ENCODE measurements at places on chromosomes 16 and 17.

- DNase-seq = no peak
These were observed 202.6 kb downstream of the CYLD start for GRCh38 chr16:50944436-50944835.

GRCh38 chr17:39722965-39723848, 7.1 kb downstream of the MIEN1 start:
- no peak for DNase-seq

GRCh38 chr17:39934324-39934723, 6.8 kb downstream of the LRRC3C start:
- DNase-seq = no peak

- peak; percentile 84 for DNase-seq
These were observed 14.0 kb downstream of the FMNL1 start for GRCh38 chr17:45235416-45236281.

- no peak for DNase-seq
These were observed 388.5 kb upstream of the CA10 start for GRCh38 chr17:52546990-52547389.

- no peak for DNase-seq
These were observed 46.2 kb downstream of the MEOX1 start for GRCh38 chr17:43615330-43616028.

- peak; percentile 85 for DNase-seq
These were observed 22.2 kb downstream of the SERPINF1 start for GRCh38 chr17:1783834-1784611.

GRCh38 chr17:73575470-73576221, 68.6 kb downstream of the SDK2 start:
- DNase-seq = no peak

DNA sequence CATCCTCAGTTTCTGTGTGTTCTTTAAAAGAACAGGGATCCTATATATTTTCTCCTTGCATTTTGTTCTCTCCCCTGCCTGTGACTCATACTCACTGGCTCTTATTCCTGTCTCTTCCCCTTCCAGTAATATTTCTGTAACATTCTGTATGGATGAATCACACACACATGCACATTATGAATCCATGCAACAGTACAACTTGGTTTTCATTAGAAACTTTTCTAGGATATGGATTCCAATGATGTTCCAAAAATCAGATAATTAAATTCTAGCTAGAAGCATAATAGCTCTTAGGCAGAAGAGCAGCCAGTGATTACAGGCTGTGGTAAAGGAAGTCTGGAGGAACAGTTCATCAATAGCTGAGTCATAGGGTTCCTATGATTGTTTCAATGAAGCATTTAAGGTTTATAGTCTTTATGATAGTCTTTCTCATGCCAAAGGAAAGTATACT, 119.6 kb upstream of the PMFBP1 start:
- peak; percentile 75 for DNase-seq

DNA sequence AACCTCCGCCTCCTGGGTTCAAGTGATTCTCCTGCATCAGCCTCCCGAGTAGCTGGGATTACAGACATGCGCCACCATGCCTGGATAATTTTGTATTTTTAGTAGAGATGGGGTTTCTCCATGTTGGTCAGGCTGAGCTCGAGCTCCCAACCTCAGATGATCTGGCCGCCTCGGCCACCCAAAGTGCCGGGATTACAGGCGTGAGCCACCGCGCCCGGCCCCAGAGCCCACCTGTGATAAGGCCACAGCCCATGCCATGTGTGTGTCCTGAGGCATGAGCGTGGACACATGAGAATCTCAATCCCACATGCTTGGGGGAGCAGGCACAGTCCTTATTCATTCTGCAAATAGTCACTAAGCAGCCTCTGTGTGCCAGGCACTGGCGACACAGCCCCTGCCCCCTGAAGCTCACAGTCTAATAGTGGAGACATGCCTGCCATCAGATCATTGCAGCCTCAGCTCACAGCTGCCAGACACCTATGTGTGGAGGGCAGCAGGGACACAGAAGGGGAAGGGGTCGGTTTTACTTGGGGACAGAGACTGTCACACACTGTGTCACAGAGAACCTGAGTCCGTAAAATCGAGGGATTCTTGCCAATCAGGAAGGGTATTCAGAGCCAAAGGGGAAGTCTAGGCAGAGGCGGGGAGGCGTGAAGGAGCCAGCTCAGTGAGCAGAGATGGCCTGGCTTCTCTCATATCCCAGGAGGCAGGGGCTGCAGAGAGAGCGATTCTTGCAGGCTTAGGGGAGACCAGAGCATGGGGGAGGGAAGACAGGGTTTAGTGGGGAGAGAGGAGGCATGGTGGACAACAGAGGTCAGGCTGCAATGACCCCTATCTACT, 9.4 kb upstream of the ABCC3 start:
- no peak for DNase-seq

DNA sequence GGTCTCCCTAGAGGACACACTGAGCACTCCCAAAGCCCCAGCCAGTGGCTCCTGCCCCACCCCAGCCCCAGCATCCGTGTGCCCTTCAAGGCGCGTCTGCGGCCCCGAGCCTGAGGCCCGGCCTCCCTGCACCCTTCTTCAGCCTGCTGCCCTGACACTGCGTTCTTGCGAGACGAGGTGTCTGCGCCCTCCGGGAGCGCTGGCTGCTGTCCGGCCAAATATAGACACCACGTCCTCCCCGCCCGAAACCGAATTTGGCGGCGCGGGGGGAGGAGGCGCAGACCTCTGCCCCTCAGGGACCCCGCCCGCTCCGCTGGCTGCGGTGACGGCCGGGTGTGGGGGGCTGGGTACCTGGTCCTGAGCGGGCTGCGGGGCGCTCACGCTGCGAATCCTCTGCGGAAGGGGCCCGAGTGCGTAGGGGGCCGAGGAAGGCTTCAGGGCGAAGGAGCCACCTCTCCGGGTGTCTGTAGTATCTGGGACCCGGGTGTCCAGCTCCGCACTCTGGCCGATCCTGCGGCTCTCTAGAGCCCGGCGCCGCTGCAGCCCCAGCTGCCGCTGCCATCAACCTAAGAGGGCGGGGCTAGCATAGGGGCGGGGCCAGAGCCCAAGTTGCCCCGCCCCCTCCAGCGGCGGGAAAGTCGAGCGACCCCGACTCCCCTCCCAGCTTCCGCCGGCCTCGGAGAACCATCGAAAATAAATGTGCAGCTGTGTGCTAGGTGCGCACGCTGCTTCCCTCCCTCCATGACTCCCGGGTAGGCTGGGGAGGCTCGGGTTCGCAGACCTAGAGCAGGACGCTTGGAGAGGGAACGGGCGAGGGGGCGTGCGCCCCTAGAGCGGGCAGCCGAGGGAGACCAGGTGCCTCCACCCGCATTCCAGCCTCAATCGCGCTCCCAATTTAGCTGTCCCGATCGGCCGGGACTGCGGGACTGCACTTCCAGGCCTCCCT, at the start of gene CORO6:
Gene CORO6 (minus strand): TSS at position 576 of the 946 bp plus-strand sequence. CDS start 1,491 bp downstream, outside the sequence.
- DNase-seq = peak; percentile 89

DNA sequence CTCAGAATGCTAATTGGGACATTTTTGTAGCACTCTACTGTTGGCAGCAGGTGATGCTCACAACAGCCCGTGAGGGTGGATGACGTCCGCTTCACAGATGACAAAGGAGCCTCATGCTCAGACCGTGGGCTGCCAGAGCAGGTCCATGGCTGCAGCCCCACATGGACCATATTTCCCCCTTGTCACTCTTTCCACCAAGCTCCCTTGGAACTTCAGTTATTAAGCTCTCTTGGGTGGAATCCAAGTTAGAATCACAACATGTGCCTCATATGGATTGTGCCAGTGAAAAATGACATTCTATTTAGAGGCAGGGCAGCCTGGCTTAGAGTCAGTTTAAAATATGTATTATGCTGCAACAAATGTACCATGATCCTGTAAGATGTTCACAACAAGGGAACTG, 33.2 kb upstream of the STH start:
- DNase-seq = no peak

- no peak for DNase-seq
These were observed 21.8 kb upstream of the ZFHX3 start for GRCh38 chr16:73069581-73070262.

GRCh38 chr16:69804297-69804696, 42.2 kb downstream of the WWP2 start:
- DNase-seq = peak; percentile 54

DNA sequence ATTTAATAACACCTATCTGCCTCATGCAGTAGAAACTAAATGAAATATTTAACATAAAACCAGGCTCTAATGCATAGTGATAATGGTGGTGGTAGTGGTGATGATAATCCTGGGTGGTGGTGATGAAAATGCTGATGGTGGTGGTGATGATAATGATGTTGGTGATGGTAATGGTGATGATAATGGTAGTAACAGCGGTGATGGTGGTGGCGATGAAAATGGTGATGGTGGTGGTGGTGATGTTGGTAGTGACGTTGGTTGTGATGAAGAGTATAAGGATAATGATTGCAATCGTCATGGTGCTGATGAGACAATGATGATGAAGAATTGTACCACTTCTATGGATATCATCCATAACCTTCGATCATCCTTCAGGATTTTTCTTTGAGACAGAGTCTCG, 173.7 kb upstream of the CDH11 start:
- DNase-seq = no peak

DNA sequence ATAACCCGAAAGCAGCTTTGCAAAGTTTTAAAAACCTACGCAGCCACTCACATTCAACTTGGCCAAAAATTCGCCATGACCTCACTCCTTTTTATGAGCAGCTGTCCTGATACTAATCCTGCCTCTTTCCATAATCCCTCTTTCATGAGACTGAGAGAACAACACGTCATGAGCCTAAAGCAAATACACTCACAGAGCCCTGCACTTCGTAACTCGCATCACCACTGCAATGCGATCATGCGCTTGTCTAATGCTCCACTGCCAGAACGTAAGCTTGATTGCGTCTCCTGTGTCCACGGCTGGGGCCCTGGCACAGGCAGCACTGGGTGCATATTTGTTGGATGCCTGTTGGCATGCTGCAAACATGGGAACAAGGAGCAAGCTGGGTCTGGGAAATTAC, 36.2 kb downstream of the CDRT4 start:
- no peak for DNase-seq

- DNase-seq = no peak
These were observed 180.0 kb downstream of the TOX3 start for GRCh38 chr16:52366983-52367382.

DNA sequence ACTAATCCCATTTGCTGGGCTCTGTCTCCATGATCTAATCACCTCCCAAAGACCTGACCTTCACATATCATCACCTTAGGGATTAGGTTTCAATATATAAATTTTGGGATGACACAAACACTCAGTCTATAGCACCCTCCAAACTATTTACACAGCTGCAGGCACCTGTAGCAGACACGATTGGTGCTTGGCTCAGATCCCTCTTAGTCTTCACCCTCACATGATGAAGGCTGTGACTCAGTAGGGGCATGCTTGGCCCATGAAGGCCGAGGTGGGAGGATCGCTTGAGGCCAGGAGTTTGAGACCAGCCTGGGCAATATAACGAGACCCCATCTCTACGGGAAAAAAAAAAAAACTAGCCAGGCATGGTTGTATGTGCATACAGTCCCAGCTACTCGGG, 73.5 kb downstream of the HS3ST2 start:
- no peak for DNase-seq

DNA sequence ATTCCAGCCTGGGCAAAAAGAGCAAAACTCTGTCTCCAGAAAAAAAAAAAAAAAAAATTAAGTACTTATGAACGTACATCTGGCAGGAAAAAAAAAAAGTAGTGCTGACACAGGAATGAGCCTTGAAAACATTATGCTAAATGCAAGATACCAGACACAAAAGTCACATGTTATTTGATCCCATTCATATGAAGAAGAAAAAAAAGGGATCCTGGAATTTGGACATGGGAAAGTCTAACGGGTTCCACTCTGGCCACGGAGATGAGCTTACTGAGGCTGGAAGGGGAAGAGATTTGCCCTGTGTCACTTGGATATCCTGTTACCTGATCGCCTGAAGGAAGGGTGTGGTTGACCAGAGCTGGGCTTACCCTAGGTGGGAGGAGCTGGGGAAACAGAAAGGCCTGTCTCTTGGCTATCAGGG, 251.9 kb downstream of the PARN start:
- DNase-seq = peak; percentile 57

DNA sequence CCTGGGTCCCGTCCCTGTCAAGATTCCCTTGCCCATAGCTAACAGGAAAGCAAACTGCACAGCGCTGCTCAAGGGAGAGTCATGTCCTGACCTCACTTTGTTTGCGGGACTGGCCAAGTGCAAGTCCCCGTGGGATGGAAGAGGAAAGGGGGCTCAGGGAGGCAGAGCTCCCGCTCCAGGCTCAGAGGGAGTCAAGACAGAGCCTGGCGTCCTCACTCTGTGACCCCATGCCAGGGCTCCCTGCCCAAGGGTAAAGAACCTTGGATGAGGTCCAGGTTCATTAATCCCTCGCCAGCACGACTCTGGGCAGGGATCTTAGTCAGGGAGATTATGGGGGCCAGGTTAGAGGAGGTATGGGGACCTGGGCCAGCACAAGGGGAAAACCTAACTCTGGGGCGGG, 51.5 kb upstream of the CBX4 start:
- DNase-seq = no peak

DNA sequence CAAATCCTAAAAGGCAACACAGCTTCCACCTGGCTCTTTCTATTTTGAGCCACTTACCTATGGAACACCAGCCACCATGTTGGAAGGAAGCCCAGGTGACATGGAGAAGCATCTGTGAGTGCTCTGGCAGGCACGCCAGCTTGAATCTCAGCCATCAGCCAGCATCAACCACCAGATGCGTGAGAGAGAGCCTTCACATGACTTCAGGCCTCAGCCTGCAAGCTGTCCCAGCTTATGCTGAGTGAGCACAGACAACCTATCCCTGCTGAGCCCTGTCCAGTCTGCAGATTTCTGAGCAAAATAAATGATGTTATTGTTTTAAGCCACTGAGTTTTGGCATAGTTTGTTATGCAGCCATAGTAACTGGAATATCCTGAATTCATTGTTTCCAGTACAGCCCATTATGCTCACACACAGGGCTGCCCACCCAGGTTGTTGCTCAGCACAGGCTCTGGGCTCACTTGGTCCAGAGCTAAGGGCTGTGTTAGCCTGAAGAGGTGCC, 35.1 kb downstream of the TMEM238L start:
- DNase-seq = no peak

- DNase-seq = no peak
These were observed 477 bp upstream of the CLDN9 start for GRCh38 chr16:3012246-3012645.

DNA sequence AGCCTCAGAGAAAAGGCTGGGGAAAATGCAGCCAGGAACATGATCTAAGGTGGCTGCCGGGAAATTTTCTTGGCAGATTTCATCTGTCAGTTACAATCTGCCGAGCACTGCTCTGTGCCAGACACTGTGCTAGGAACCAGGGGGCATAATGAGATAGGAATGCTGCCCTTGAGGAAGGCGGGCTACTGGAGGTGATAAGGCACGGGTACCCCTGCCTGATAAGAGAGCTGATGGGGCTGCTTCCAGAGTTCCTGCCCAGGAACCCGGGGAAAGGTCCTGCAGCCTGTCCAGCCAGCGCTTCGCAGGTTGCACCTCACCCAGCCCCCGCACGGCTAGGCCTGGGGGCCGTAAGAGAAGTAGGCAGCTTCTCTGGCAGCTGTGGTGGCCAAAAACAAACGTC, 3.1 kb downstream of the SCNN1G start:
- DNase-seq = no peak

DNA sequence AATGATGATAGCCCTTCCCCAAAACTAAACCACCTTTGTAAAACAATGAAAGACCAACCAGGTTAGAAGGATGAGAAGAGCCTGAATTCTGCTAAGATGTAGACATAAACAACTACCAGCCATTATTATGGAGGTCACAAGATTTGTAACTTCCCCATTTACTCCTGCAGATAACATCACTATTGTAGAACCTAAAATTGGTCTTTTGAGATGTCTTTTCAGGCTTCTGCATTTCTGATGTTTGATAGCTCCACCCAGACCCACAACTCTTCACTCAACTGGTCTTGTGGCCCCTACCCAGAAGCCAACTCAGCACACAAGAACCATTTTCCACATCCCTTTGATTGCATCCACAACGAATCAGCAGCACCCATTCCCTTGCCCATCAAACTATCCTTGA, 100.8 kb downstream of the TMEM132E start:
- no peak for DNase-seq
